Suppressor macrophage (primary cell): ENCODE measurements at places on chromosomes 2 and 18.
A peak's percentile ranks its signal among the peaks of the same experiment; 100 is the strongest.

DNA sequence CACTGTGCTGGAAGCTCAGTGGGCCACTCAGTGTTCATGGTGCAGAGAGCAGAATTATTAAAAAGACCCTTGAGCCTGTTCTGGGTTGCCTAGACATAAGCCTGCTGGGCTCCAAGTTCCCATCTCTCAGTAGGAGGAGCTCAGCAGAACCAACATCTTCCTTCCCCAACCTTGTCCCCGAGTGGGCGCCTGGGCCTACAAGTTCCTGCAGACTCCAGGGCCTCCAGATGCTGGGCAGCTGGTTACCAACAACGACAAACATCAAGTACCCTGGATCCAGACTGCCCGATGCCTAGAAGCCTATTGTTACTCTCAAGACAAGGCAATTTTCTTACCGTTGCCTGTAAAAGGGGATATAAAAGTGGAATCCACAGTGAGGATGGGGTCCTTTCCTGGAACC, 214.2 kb downstream of the HAUS1 start:
- no peak for DNase-seq

GRCh38 chr2:33666879-33667278, 67.8 kb upstream of the FAM98A start:
- DNase-seq: no peak

GRCh38 chr2:218019411-218020060, 16.7 kb upstream of the TNS1 start:
- peak; percentile 69 for DNase-seq

- DNase-seq: no peak
Measured at GRCh38 chr2:150260636-150261035, 226.8 kb downstream of the RND3 start.

DNA sequence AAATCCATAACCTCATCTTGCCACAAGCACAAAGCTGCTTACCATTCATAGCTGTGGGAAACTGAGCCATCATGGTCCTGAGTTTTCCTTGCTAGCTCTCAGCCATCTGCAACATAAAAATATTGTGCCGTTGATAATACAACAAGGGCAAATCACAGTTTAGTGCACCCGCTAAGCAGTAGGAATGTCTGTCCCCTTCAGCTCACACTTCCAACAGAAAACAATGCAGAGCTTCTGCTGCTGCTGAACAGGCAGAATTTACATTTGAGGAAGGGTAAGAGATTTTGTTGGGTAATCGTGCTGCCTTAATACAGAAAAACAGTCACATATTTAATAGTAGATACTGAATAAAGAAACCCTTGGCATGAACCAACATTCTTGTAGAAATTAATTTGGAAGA, 32.3 kb downstream of the ITSN2 start:
- peak; percentile 62 for DNase-seq
